ENCODE measurements at places on chromosomes 2 and 18.

GRCh38 chr18:49646873-49647272 is 85.0 kb downstream of the LIPG start:
- DNase-seq = no peak

- no peak for DNase-seq
Measured at GRCh38 chr2:187532333-187533120, 21.7 kb downstream of the TFPI start.

GRCh38 chr2:236749346-236749745 is 179.7 kb downstream of the ACKR3 start:
- no peak for DNase-seq

GRCh38 chr2:164896634-164897355 is 55.2 kb upstream of the COBLL1 start:
- no peak for DNase-seq

- DNase-seq = no peak
Measured at GRCh38 chr2:39061280-39061679, 59.6 kb downstream of the SOS1 start.

- DNase-seq = no peak
Measured at GRCh38 chr18:2009942-2010697, 561.2 kb downstream of the METTL4 start.

GRCh38 chr18:3599195-3599594 is 149.2 kb downstream of the TGIF1 start:
- DNase-seq = no peak

GRCh38 chr2:39573276-39573675 is 92.4 kb upstream of the TMEM178A start:
- no peak for DNase-seq

- no peak for DNase-seq
Measured at GRCh38 chr18:53911200-53911599, 313.3 kb downstream of the MBD2 start.

DNA sequence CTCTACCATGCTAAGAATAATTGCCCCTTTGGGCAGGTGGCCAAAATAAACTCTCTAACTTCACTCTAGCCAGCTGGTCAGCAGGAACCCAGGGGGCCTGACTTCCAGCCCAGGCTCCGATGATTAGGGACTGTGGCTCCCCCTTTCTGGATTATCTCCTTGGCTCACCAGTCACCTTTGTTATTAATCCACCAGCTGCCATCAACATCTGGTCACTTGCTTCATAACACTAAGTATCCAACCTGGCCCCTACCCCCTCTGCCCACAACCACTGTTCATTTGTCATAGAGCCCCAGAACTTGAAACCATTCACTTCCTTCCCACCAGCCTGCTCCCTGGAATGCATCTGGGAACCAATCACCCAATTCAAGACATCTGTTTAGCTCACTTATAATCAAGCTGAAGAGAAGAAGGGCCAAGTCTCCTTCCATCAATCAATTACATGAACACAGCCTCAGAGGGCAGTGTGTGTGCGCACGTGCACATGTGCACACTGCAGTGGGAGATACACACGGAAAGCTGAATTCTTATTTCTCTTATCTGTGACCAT is 215.1 kb downstream of the ALK start:
- no peak for DNase-seq

DNA sequence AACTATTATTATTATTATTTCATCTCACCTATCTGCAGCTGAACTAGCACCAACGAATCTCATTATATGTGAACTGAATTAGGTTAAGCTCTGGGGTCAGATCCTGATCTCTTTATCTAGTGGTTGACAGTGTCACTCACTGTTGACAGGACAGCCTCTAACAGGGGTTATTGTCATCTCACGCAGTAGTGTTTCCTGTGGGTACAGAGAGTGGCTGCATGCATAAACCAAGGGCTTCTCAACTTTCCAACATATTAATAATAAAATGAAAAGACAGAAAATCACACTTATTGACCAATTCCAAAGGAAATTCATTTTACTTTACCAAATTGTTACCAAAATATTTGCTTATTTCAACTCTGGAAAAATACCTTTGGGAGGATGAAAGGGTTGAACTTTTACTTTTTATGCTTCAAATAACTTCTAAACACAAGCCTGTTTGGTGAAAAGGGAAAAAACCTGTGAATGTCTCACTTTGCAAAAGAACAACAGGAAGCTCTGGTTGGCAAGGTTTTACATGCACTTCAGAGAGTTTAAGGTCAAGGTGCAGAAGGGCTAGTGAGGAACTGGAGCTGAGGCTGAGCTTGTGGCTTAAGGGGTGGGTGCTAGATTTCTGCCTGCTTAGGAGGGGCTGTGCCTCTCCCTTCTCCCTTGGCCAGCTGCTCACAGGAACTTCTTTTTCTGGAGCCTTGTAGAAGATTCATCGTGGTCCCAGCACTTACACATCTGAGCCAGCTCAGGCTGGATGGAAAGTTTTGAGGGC is 72.6 kb downstream of the CTAGE1 start:
- DNase-seq = no peak
